ENCODE measurements at places on chromosomes 1 and 21.

DNA sequence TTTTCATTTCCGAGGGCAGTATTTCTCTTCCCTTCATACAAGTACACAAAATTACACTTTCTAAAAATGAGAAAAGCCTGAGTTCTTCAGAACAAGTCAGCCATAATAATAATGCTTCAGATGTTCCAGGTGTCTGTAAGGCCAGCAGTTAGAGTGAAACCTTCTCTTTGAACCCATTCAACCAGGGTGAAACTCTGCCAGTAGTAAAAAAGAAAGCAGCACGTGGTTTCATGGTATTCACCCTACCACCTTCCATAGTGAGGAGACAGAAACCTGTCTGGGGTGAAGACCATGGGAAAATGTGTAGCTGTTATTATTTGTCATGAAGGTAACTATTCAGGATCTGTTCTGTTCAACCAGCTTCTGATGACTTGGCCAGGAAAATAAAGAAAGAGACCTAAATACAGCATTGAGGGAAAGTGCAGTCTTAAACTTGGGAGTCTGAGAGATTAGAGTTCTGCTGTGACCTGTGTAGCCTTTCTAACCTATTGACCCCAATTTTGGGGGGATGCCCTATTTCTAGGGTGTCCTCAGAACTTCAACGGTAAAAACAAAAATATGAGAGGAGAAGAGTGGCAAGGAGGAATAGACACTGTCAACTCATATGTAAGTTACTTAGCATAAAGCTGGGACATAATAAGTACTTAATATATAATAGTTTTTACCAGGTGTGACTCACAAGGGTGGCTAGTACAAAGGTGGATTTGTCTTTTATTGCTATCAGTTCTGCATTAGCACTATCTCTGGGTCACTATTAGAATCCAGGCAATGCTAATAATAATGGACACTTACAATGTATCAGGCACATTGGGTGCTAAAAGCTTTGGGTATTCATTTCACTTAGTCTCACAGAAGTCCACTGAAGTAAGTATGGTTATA, 70.0 kb upstream of the TNFSF4 start:
- DNase-seq, result no peak

GRCh38 chr1:29933067-29933466, 696.7 kb downstream of the PTPRU start:
- DNase-seq, result peak; percentile 70

DNA sequence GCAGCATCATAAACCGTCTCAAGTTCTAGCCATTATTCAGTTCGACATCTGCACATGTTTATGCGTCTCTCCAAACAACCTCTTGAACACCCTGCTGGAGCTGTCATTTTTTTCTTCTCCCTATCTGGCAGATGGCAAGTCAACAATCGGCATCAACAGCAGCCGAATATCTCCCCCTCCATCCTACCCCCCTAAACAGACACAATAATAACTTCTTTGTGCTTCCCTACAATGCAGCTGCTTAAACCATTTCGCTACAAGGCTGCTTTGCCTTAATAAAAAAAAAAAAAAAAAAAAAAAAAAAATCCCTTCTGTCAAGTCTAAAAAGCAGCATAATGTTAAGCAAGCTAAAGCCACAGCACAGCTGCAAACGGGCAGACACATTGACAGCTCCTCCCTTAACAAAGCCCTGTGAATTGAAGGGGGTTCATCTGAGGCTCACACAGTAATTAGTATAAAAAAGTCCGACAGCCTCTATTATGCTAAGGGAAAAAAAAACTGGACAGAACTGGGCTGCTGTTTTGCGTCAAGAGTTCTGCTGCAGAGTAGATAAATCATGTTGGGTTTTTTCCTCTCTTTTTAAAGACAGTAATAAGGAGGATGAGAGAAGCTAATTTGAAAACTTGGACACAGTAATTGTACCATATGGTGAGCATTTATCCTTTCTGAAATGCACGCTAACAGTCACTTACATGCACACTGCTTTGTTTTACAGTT, 136.4 kb downstream of the AKT3 start:
- peak; percentile 96 for DNase-seq

GRCh38 chr1:224805889-224806288, 123.6 kb upstream of the DNAH14 start:
- DNase-seq, result no peak

GRCh38 chr1:18515120-18515667, 34.5 kb downstream of the KLHDC7A start:
- DNase-seq, result no peak

- DNase-seq, result peak; percentile 39
Observed at GRCh38 chr21:21101911-21102310, 103.7 kb downstream of the NCAM2 start.
